GM23248 (cell line): ENCODE measurements at places on chromosomes 3 and 15.

- peak; percentile 81 for DNase-seq
Observed at GRCh38 chr15:64842986-64843561, 1.4 kb downstream of the PLEKHO2 start.

DNA sequence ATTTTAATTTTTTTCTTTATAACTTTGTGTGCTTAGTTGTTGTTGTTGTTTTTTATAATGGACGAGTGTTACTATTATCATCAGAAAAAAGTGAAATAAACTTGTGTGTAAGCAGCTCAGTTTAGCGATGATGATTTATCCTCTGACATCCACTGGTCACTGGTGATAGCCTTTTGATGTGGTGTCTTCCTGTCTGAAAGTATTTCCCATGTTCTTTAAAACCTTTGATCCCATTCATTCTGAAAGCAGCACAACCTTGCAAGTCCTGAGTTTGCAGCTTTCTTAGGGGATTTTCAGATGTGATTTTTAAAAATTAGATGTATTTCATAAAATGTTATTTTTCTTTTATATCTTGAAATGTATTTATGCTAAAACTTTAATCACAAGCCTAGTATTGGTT is 85.9 kb upstream of the ZPLD1 start:
- no peak for DNase-seq

DNA sequence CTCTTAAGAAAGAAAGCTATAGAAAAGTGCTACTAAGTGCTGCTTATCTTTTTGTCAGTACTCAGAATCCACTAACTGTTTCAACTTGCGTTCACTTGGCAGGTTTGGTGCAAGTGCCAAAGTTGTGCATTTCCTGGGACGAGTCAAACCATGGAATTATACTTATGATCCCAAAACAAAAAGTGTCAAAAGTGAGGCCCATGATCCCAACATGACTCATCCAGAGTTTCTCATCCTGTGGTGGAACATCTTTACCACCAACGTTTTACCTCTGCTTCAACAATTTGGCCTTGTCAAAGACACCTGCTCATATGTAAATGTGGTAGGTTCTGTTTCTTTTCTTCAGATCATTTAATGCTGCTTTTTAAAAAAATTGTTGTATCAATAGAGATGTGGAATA is 32.6 kb downstream of the GYG1 start:
- DNase-seq, result no peak

DNA sequence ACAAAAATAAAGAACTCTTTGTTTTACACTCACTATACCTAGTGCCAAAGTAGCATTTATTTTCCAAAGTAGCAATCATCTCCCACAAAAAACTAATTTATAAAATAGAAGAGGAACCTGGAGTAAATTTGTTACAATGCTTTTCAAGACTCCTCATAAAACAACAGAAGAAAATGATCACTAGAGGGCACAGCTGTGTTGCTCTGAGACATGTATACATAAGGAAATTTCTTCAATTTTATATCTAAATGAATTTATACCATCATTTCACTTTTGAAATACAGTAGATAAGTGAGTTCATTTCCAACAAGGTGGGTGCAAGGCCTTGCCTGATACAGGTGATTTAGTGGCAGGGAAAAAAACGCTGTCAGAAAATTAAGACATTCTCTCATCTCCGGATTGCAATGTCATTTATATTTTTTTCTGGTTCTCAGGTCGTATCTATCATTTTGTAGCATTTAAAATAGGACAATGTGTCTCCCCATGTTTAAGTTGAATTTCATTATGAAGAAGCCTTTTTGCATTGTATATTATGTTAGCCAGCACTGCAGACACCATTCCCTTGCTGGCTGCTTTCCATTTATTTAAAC is 25.3 kb upstream of the ARHGEF26 start:
- DNase-seq, result peak; percentile 53

GRCh38 chr3:186722457-186722856 is 5.3 kb downstream of the KNG1 start:
- peak; percentile 14 for DNase-seq

DNA sequence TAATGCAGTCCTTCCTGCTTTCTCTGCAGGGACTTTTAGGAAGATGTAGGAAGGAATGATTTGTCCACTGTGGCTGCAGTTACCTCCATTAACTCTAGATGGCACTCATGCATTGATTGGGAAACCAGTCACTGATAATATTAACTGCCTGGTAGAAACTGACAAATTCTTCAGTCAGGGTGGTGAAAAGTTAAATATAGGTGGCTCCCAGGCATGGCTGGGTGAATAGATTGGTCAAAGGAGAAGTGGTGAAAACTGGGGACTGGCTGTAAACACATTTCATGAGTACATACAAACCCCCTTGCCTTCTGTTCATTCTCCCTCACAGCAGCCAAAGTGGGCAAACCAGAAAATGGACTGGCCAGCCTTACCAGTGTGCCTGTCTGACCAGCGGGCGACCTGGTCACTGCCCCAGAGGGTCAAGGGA is 333.4 kb downstream of the THSD4 start:
- DNase-seq, result peak; percentile 64

DNA sequence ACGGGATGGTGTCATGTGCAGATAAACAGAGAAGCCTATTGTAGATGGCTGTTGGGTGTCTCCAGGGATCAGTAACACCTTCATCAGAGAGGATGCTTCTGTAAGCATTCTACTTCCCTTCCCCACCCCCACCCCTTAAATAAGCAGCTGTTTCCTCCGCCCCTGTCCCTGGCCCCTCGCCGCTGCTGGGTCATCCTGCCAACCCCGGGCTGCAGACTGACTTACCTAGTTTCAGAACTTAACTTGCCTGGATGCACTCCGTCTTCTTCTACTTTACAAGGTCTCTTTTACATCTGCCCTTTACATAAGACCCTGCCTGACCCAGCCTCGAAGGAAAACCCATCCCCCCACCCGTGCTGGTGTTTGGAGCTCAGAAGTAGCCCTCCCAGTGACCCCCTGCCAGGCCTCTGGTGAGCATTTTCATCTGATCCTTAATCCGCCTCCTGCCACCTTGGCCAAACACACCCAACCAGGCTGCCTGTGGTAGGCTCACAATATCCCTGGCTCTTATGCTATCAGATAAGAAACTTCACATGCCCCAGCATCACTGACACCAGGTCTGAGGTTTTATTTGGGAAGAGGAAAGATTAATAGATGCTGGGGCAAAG is 103.0 kb upstream of the HES1 start:
- no peak for DNase-seq

DNA sequence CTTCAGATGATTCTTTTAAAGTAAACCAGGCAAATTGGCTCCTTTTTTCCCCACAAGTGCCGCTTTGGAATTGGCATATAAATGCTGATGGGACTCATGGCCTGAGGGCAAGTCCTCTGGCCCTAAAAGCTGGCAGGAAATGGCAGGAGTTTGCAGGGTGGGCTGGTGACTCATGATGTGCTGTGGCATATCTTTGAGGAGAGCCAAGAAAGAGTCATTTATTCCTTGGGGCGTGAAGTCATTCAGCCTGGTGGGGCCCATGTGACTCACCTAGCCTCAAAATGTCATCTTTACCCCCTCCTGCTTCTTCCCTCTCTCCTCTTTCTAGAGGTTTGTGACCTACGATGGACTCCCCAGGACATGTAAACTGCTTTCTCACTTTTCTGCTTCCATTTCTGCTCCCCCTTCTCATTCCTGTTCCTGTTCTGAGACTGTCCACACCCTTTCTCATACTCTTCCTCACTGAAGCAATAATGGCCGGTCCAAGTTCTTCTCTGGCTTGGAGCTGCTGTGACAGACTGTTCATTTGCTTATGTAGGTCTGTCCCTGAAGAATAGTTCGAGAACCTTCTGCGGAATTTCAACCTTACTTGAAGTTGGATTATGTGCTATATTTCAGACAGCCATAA is 326.1 kb downstream of the SATB1 start:
- DNase-seq, result peak; percentile 99

DNA sequence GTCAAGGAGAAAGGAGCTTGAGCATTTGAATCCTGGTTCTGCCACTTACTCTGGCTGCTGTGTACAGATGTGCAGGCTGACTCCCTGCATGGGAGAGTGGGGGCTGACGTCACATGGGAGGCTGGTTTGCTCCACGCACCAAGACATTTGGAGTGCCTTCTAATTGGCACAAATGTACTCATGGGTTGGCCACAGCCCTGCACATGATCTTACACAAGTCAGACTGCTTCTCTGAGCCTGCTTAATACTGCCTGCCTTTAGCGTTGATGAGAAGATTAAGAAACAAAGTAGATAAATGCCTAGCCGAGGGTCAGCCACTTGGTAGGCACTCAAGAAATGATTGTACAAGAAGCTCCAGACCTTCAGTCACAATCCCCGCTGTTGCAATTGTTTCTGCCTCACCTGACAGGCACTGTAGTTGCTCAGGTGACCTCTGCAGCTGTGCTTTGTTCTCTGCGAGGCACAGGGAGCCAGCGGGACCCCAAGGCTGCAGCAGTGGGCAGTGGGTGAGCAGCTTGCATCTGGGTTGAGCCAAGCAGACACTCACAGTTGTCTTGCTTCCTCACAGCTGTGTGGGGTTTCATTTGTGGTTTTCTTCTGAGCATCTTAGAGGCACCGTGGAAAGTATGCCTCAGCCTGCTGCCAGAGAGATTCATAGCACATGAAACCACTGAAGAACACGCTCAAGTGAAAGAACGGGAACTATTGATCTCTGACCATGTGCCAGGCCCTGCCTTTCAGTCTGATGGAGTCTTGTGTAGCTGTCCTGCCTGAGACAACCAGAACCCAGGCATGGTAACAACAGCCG is 33.1 kb downstream of the GRK7 start:
- peak; percentile 72 for DNase-seq

DNA sequence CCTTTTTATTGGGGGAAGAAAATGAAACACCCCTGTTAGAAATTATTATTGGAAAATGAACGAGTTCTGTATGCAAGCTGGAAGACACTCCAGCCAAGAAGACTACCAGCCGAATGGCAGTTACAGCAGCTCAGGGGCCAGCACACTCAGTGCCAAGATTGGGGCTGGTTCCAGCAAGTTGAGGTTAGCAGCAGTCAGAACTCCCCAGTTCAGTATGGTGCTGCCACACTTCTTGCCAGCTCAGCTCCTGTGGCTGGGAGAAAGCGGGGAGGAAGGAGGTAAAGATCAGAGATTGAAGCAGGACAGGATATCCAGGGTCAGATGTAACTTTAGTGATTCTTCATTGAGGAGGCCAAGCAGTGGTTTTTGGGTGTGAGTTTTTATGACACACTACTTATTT is 280.2 kb upstream of the NR2E3 start:
- DNase-seq, result no peak

DNA sequence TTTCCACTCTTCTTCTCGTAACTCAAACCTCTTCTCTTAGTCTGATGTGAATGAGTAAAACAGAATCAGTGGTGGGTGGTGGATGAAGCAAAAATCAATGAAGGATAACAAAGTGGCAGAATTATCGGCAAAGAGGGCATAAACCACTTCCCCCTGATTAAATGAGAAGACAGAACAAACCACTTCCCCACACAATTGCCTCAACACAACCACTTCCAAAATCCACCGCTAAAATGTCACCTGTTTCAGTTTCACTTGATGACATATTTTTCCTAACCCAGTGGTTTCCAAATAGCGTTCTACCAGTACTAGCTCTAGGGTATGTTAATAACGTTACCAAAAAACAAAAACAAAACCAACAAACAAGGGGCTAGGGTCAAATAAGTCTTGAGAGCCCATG is 478.7 kb upstream of the WNT5A start:
- no peak for DNase-seq

DNA sequence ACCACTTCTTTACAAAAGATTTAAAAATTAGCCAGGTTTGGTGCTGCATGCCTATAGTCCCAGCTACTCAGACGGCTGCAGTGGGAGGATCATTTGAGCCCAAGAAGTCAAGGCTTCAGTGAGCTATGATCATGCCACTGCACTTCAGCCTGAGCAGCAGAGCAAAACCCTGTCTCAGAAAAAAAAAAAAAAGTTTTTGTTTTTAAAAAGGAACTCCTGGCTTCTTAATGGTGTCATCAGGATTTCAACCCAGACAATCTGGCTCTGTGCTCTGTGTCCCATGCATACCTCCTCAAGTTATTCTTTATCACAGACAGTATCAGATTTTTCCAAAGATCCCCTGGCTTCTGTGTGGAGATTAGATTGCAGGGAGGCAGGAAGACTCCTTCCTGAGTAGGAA is 64.2 kb upstream of the IL12A start:
- no peak for DNase-seq

- DNase-seq, result no peak
Observed at GRCh38 chr3:160948273-160948672, 156.9 kb downstream of the B3GALNT1 start.

- DNase-seq, result no peak
Observed at GRCh38 chr3:101212730-101213129, 107.6 kb downstream of the IMPG2 start.

DNA sequence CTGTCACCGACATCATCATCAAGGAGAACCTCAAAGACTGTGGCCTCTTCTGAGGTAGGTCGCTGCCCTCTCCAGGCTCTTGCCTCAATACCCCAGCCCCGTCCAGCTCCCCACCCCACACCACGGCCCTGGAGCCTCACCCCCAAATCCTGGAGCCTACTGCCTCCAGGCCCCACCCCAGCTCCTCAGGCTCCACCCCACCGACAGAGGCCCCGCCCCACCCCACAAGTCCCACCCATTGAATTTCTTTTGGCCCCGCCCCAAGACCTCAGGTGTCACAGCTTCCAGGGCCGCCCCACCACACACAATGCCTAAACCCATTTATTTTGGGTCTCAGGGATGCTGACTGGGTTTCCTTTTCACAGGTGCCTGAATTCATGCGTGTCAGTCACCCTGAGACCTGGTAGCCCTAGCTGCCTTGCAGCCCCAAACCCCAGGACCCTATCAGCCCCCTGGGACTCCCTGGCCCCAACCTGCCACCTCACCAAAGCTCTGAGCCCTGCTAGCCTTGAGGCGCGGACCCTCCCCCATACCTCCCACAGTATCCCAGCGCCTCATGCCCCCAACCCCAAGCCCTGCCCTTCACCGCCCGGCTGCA is 3.6 kb downstream of the GNAT1 start:
- peak; percentile 56 for DNase-seq

- peak; percentile 45 for DNase-seq
Observed at GRCh38 chr3:120568598-120568997, 27.5 kb upstream of the NDUFB4 start.

DNA sequence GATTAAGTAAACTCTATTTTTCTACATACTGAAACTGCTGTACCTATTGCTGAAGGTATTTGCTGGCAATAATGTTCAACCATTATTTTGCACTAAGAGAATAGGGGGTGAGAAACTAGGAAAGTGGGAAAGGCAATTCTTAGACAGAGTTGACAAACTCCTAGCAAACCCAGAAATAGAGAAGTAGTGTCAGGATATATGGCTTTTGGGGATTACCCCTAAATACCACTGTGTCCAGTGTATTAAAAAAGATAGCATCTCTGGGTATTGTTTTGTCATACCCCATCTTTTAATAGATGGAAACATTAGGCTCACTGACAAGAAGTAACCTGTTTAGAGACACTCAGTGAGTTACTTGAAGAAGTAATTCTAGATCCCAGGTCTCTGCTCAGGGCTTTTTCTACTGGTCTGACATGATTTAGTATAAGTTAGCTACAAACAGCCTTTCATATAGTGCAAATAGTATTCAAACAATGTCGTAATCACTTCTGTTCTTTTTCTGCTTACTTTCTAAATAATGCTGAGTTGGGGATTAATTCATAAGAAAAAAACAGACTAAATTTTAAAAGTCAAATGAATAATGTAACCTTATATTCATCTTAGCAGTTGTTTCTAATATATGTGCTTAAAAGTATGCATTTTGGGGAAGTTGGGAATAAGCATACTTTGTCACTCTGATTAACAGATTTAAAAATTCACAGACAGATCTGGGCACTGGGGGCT is 107.2 kb downstream of the IL1RAP start:
- DNase-seq, result no peak

- DNase-seq, result peak; percentile 62
Observed at GRCh38 chr3:101244212-101244575, 76.2 kb downstream of the IMPG2 start.
